ENCODE measurements at places on chromosomes 1 and 21.
A peak's percentile ranks its signal among the peaks of the same experiment; 100 is the strongest.

GRCh38 chr1:119554183-119554582, 47.2 kb downstream of the HSD3B1 start:
- no peak for DNase-seq

DNA sequence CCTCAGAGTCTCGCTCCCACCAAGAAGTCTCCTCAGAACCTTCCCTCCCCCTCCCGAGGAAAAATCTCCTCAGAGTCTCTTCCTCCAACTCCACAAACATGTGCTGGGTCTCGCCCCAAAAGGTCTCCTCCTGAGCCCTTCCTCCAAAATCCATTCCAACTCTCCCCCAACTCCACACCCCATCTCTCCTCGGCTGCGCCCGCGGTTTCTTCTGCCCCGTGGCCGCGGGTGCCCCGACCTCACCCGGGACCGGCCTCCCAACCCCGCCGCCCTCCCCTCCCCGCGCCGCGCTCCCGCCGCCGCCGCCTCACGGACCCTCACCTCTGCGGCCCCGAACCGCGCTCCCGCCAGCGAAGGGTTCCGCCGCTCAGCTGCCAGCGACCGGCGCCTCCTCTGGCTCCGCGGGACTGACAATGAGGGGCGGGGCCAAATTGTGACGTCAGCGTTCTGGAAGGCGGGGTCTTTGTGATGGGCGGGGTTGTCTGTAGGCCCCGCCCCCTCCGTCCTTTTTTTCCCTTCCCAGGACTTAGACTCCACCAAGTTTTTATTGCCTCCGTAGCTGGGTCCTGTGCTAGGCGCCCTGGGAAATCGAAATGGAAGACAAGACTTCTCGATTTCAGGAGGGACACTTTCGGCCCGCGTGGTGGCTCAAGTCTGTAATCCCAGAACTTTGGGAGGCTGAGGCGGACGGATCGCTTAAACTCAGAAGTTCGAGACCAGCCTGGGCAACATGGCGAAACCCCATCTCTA, at the start of gene LUZP1:
Gene LUZP1, minus strand, starts transcription at position 412 of the 750 bp plus-strand sequence.
- DNase-seq: peak; percentile 86

GRCh38 chr1:20233394-20233793, 47.1 kb upstream of the PLA2G2C start:
- no peak for DNase-seq

- DNase-seq: no peak
Measured at GRCh38 chr1:225834417-225835329, 24.7 kb downstream of the EPHX1 start.

DNA sequence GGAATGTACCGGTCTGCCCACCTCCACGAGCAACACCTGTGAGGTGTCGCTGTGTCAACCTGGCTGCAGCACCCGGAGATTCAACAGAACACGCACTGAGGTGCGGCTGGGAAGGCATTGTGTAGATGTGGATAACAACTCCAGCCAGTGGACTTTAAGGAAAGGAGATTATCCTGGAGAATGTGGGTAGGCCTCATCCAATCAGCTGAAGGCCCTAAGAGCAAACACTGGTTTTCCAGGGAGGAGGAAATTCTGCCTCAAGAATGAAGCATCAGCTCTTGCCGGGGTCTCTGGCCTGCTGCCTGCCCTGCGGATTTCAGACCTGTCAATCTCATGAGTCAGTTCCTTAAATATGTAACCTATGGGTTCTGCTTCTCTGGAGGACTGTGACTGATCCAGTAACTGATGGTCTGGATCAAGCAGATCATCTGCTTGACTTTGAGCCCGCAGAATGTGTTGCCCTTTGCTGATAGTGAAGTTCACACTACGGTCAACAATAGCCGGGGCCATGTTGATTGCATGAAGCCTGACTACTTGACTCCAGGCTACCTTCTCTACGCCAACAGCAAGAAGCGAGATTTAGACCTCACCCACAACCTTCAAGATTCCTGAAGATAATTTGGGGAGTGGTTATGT, 15.9 kb upstream of the PRDM15 start:
- no peak for DNase-seq

- no peak for DNase-seq
Measured at GRCh38 chr1:151406176-151406575, 6.8 kb downstream of the PSMB4 start.

All from stimulated activated CD4-positive, alpha-beta T cell treated with anti-CD3 and anti-CD28 coated beads, Interleukin-1b, Interleukin-23, amount 100 ng/mL, for 24 hours (primary cell).